ENCODE measurements at places on chromosomes 7 and 10.

- DNase-seq, result no peak
Measured at GRCh38 chr10:20887706-20888555, 9.2 kb downstream of the NEBL start.

DNA sequence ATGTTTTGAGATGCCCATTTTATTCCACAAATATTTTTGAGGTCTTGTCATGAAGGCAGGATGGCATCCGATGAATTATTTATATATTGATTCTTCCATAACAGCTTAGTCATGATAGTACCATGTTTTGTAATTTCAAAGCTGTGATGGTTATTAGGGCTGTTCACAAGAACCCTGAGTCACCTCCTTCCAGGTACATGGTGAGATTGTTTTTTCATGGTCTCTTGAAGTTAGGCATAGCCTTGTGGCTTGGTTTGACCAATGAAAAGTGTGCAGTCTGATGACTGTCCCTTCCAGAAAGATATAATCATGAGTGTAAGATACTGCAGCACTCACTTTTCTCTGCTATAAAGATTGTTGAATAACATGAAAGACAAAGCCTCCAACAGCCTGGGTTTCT is 274.8 kb downstream of the FGFR2 start:
- no peak for DNase-seq

DNA sequence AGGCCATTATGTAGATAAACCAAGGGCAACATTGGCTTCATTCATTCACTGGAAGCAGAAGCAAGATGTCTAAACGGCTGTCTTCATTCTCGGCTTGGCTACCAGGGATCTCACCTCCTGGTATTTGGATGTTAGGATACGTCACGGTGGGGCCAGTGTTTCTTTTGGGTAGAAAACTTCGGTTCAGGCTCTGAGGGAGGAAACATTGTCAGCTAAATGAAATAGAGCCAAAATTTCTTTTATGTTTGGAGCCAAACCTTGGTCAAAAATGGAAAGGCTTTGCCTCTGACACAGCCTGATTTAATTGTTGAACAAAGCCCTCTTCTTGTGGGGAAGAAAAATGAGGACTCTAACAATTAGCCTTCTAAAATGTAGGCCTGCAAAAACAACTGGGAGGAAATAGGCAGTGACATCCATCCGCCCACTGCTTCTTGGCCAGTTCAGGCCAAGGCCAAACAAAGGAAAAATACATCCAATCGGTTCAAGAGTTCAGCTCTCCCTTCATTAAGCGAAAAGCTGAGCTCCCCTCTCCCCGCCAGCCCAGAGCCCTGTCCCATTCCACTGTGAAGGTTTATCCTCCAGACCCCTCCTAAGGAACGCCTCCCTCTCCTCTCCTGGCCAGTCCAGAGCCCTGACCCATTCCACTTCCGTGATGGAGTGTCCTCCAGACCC is 44.4 kb downstream of the PFKFB3 start:
- no peak for DNase-seq

DNA sequence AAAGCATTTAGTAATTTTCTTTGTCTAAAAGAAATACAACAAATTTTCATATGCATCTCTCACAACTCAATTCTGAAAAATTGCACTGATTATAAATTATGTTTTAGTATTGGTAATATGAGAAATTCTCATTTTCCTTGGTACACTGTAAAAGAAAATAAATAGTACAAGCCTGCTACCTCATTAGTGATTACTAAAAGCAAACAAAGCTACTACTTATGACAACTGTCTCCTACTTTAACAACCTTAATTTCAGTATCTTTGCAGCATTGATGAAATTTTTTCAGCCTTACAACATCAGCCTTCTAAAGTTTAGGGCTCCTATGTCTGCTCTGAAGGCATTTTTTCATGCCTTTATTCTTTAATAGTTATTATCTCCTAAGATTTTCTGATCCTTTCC is 65.7 kb downstream of the MINDY3 start:
- no peak for DNase-seq

DNA sequence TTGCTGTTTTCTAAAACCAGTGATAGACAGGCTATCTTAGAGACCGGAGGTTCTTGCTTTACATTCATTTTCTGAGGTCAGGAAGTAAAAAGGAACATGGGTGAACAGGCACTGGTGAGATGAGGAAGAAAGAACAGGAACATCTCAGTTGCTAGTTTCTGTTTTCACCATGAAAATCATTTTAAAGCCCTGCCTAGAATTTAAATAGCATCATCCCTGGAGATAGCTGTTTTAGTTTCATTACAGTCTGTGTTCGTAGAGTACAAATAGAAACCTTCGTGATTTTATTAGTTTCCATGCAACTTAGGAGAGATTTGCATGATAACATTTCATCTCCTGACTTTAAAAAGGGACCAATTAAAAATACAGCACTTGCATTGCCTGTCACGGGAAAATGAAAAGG is 14.7 kb downstream of the KCNMA1 start:
- DNase-seq, result no peak

DNA sequence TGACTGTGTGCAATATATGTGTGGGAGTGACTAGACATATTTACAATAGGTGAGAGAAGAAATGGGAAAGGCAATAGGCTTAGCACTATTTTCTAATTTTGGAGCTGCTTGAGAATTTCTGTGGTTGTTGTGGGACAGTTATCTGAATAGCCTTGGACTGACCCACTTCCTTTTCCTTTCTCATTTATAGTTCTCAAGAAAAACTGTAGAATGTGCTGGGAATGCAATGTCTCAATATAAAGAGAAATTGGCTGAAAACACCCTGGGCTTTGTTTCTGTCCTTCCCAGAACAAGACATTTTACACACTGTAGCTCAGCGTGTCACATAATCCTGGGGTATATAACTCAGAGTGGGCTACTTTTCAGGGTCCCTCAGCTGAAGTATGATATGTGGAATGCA is 153.0 kb upstream of the RHOBTB1 start:
- no peak for DNase-seq

DNA sequence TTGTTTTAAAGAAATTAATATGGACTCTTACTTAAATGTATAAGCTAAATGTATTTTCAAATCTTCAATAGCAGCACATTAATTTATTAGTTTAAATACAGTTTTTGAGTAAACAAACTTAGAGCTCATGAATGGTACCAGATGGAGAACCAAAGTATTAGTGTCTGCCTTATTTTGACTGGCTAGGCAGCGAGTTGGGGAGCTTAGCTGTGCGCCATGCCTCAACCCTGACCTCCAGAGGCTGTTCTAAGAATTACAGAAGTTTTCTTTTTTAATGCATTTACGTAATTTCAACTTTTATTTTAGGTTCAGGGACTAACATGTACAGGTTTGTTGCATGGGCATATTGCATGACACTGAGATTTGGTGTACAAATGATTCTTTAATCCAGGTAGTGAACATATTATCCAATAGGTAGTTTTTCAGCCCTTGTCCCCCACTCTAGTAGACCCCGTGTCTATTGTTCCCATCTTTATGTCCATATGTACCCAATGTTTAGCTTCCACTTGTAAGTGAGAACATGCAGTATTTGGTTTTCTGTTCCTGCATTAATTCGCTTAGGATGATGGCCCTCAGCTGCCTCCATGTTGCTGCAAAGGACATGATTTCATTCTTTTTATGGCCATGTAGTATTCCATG is 166.8 kb downstream of the IQUB start:
- peak; percentile 55 for DNase-seq

DNA sequence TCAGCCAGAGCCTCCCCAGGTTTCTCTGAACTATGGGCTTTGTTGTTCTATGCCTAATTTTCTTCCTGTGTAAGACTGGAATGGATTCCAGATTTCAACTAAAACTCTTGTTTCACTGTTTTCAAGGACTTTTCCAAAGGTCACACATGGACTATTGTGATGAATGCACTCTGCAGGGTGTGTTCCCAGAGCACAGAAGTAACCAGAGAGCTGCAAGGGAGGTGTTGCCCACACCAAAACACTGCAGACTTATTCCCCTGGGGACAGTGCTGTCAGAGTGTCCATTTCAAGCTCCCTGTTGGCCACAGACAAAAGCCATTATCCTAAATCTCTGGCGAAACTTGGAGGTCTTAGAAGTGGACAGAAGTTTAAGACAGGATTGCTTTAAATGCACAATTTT is 231.6 kb downstream of the TRIL start:
- no peak for DNase-seq

- no peak for DNase-seq
Measured at GRCh38 chr10:36496758-36497157, 628.6 kb upstream of the ANKRD30A start.

GRCh38 chr7:105002-105401 is 87.4 kb upstream of the FAM20C start:
- DNase-seq, result no peak

GRCh38 chr10:90857635-90858460 is at the start of gene HTR7:
HTR7 (minus strand) TSS chr10:90858039; CDS start chr10:90857671, 368 bp downstream.
- no peak for DNase-seq

DNA sequence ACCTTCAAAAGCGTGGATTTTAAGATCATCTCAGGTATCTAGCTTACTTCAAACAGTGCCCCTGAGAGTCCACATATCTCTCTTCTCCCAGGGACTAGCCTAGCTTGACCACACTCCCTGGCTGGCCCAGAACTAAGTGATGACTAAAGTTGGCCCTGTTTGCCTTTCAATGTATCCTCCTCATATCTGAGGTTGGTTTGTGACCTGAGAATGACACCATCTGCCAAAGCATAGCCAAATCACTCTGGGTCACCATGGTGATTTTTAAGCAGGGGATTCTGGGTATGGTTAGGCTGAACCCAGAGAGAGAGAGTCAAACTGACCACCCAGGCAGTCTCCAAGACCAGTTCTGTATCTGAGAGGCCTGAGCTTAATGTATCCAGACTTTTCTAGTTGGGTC is 16.2 kb downstream of the CNNM1 start:
- DNase-seq, result peak; percentile 42

Data from kidney glomerular epithelial cell (primary cell).